ENCODE measurements at places on chromosomes 16 and 17.

DNA sequence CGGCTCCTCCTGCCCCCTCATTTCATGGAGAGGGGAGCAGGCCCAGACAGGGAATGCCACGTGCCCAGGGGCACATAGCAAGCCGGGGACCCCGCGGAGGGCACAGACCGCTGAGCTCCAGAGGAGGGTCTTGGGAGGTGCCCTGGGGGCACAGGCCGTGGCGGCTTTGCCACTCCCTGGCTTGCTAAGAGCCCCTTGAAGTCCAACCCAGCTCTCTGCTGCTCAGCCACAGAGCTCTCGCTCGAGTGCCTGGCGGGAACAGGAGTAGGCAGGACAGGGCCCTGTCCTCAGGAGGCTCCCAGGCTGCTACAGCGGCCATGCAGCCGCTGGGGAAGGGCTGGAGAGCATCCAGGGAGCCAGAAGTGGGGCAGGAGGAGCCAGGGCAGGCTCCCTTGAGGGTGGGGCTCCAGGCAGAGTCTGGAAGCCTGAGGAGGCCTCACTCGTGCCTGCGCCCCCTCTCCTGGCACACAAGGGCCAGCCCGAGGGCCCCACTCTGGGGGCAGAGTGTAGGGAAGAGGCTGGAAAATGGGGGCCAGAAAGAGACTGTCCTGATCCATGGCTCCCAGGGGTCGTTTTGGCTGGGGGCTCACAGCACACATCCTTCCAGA is 4.4 kb upstream of the RAB26 start:
- no peak for DNase-seq

DNA sequence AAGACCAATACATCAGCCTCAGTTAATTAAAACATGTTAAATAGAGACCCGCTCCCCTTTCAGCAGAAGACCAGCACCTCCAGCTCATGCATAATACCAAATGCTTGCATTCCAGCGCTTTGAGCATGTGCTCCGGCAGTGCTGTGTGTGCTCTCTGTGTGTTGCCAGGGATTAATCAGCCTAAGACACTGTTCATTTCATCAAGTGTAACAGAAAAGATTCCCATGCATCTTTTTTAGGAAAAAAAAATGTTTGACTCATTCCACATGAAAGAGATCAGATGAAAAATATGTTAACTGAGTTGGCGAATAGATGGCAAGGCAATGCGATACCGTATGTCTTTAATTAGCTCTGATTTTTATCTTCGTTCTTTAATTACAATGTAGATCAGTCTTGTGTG is 187.6 kb downstream of the RPTOR start:
- DNase-seq, result no peak

DNA sequence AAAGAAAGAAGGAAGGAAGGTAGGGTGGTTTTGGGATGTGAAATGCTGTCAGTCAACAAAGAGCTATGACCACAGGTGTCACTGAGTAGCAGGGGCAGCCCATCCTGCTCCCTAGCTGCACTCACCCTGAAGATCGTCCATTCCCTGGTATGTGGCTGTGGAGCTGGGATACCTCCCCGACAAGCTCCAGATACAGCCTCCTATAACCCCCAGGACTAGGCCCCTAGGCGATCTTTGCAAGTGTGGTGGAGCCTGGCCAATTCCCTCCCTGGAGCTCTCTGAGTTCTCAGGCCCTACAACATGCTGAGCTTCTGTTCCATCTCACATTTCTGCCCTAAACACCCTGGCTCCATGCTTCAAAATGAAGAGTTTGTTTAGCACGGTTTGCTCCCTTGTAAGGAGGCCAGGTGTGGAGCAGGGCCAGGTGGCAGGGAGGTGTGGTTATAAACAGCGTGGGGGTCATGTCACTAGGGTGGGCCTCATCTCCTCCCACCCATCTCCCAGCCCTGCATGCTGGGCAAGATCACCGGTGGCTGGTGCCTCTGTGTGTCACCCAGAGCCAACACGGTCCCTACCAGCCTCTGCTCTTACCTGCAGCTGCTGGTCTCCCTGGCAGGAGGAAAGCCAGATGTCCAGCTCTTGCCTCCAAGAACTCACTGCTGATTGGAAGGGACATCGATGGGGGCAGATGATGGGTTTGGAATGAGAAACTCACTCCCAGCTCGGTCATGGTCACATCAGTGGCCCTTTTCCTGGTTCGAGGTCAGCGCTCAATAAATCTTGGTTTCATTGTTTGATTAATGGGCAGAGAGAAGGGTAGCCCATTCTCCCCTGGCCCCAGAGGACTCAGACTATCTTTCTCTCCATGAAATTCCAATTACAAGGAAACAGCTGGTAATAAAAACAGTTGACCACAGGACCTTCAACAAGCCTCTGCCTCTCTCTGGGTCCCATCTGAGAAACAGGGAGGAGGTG is 511.0 kb upstream of the CDH5 start:
- no peak for DNase-seq

DNA sequence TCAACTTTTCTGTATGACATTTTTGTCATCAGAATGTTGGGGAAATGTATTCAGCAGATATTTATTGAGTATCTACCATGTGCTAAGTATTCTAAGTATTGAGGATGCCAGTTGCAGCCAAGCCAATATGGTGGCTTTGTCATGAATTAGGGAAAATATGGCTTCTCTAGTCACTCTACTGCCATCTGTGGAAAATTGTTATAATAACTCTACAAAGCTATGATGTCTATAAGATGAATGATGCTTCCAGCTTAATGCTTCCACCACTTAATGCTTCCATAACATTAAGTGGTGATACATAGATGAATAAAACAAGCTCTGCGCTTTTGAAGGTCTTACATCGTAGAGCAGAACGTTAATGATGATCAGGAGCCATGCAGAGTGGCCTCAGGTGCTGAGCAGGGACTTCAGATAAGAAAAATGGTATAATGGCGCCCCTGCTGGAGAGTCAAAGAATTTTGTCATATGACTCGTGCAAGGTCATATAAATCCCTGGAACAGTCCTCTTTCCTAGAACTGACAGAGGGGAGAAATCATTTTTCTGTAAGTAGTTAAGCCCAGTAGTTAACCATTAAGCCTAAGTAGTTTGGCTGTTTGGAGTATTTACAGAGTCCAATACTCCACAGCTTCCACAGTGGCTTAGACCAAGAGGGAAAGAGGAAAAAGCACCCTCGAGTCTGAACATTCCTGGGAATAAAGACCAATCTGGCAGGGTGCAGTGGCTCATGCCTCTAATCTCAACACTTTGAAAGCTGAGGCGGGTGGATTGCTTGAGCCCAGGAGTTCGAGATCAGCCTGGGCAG is 2.7 kb upstream of the TMIGD1 start:
- peak; percentile 80 for DNase-seq

DNA sequence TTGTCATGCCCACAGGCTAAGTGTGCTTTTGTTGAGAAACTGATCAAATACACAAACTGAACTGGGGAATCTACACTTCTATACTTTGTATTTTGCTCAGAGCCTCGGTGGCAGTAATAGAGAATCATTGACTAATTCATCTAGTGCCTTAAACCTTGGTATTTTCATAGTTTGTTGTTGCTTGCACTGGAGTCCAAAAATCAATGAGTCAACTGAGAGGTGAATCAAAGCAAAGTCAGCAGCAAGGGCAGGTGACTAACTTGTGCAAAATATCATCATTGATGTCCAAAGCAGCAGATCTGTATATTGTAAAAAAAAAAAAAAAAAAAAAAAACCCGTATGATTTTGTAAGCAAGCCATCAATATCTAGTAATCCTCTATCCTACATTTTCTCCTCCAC is 296.4 kb downstream of the MAP2K6 start:
- DNase-seq, result no peak

DNA sequence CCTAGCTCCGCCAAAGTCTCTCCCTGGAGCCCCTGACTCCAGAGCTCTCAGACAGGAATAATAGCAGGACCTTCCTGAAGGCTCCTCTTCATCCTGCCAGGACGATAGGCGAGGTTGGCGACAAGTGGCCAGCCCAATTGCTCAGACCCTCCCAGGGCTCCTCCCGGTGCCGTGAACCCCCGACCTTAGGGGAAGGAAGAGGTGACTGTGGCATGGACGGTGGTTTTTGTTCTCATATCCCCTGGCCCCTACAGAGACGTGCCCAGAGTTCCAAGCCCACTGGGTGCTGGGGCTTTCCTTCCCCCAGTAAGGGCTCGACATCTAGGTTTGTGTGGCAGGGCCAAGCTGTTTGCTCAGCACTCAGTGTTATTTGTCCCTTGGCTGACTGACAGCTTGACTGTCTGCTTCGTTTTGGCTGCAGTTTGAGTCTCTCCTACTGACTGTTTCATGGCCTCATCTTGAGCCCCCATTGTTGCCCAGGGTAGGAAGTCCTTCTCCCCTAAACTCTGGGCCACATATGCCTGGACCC is 4.6 kb upstream of the ADCY7 start:
- peak; percentile 55 for DNase-seq

DNA sequence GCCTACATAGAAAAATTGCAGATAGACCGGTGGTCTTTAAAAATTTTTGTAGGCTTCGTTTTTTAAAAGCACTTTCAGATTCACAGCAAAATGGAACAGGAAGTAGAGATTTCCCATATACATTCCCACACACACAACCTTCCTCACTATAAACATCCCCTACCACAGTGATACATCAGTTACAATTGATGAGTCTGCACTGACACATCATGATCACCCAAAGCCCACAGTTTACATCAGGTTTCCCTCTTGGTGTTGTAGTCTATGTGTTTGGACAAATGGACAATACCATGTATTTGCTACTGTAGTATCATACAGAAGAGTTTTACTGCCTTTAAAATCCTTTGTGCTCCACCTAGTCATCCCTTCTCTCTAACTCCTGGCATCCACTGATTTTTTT is 113.9 kb upstream of the ADAMTS18 start:
- no peak for DNase-seq

GRCh38 chr16:64149756-64150155 is 972.1 kb downstream of the CDH11 start:
- no peak for DNase-seq

DNA sequence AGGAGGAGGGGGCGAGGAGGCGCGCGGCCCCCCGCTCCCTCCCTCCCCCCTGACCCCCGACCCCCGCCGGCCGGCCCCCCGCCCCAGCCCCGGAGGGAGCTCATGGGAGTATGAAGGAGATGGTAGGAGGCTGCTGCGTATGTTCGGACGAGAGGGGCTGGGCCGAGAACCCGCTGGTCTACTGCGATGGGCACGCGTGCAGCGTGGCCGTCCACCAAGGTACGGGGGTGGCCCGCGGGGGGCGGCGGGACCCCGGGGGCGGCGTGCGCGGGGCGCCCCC is 390 bp downstream of the MLLT6 start:
- DNase-seq, result peak; percentile 49

DNA sequence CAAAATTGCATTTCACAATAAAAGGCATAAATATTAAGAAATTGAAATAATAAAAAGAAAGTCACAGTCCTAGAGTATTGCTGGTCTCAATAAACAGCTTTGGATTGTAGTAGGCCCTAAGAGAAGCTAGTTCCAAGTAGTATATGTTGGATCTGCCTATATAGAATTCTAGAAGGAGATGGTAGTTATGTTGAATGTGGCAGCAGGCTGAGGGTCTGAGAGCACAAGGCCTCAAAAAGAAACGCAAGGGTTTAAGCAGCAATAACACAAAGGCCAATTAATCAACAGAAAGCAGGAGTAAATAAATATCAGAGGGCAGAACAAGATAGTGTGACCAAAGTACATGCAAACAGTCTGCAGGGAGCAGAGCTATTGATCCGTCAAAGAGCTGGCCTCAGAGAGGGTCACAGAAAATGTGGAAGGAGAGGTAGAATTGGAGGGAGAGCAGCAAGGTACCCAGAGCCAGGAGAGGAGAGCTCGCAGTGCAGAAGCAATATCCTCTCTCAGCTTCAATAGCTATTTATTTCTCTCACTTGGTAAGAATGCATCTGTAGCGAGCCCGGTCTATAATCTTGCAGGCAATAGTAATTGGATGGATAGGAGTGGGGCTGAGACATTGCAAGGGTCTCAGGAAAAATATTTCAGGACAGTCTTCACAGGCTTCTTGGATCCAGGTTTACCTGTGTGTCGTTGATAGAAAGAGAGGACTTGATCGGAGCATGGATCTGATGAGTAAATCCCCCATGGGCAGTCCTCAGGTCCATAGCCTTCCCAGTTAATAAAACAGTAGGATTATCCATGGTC is 25.1 kb upstream of the MED13 start:
- no peak for DNase-seq

- DNase-seq, result no peak
Observed at GRCh38 chr17:45426561-45426960, 6.1 kb downstream of the ARHGAP27 start.

GRCh38 chr17:72529386-72529785 is 408.6 kb downstream of the SOX9 start:
- DNase-seq, result peak; percentile 51

DNA sequence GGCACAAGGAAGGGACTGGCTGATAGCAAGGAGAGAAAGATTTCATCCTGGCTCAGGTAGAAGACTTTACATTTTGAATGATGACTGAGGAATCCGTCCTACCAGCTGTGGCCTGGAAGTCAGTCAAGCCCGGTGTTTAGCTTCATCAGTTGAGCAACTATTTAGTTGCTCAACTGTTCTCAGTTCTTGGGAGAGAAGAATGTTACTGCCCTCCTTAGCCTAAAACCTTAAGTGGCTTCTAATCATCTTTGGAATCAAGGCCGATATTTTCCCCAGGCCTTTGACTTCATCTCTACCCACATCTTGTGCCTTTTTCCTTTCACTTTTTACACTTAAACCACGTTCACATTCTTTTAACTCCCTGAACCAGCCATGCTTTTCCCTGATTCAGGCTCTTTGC is 17.3 kb upstream of the RBL2 start:
- peak; percentile 21 for DNase-seq

GRCh38 chr16:20768121-20768520 is 4.3 kb downstream of the ACSM3 start:
- no peak for DNase-seq

DNA sequence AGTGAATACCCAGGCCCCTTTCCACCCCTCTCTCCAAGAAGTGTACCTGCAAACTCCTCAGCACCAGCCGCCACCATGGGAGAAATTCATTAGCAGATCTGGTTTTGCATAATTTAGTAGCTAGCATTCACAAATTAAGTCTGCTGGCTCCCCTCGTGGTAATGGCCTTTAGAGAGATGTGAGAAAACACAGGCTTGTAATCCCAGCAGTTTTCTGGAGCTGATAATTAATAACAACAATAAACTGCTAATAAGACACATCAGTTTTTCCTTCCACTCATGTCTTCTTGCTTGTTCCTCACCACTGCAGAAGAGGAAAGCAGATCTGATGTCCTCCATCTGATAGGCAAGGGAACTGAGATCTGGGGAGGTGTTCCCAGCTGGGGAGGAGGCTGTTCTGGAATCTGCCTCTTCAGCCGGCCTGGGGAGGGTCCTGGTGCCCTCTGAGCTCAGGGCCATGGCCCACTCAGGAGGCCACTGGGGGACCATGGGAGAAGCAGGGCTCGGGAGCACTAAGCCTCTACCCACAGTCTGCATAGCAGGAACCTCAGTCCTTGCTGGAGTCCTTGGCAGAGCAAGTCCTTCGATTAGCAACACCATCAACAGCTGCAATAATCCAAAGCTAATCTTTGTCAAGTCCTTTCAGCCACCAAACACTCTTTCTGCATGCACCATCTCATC is 74.2 kb upstream of the DNAJA2 start:
- DNase-seq, result no peak

Data from T47D (cell line).